Activated CD4-positive, alpha-beta T cell treated with anti-CD3 and anti-CD28 coated beads for 24 hours (primary cell): ENCODE measurements at places on chromosomes 11 and 22.

GRCh38 chr11:10909141-10909883, 51.5 kb upstream of the ZBED5 start:
- DNase-seq: no peak

DNA sequence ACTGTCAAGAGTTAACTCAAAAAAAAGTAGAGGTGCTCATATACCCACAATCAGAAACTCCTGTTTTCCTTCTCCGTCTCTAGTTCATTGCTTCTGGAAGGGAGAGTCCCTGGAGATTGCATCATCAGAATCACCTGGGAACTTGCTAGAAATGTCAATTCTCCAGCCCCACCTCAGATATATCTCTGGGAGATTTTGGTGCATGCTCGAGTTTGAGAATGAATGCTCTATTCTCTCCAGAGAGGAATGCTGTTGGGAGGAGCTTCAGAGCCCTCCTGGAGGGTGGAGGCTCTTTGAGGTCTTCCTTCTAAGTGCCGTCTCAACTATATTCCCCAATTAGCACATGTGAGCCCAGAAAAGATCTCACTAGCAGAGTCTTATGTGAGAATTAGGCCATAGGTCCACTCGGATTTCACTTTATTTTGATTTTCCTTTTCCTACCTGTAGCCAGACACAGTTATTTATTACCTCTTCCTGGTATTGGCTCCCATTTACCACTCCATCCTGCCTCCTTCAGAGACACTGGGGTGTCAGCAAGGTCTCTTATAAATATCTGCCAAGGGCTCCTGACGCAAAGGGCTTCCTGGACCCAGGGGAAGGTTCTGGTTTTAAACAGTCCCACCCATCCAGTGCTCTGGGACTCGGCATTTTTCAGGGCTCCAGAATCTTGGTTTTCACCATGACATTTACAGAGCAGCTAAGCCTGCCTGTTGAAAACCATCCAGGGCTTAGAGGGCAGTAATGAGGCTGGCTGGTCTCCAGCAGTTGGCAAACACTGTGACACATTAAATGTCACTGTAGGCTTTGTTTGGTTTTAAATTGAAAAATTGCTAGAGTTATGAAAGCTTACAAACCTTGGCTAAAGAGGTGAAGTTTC, 136.2 kb downstream of the CD44 start:
- DNase-seq: no peak

GRCh38 chr11:90449606-90450005, 226.8 kb upstream of the CHORDC1 start:
- DNase-seq: no peak

DNA sequence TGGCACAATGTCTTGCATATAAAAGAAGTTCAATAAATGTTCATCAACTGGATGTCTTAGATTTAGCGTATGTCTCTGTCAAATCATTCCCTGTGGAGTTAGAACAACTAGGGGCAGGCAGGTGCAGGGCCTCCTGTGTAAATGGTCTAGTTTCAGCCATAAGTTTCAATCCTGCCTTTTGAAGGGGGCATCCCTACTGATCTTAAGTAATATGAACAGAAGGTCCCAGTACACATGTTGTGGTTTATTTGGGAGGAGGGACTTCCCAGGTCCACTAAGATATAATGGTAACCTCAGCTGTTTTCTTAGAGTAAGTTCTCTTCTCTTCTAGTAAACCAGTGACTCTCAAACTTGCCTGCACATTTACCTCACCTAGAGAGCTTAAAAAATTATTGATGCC, 19.8 kb downstream of the TTC12 start:
- no peak for DNase-seq

DNA sequence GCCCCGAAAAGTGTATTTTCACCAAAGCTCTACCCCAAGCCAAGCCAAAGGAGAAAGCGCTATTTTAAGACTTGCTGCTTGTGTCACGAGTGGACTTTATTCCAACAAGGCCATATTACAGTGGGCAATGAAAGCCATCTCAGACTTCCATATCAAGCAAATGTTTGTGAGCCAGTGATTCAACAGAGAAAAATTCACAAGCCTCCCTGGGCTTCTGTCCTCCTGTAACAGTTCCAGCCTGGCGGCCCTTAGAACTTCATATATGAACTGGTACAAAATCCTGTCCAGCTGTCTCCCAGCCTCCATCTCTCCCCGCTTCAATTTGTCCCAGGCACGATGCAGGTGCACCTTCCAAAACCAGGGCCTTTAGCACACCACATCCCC, 11.2 kb downstream of the LARGE1 start:
- DNase-seq: no peak
